Psoas muscle (tissue), 8 donors: ENCODE measurements at places on chromosomes 3 and 15.

DNA sequence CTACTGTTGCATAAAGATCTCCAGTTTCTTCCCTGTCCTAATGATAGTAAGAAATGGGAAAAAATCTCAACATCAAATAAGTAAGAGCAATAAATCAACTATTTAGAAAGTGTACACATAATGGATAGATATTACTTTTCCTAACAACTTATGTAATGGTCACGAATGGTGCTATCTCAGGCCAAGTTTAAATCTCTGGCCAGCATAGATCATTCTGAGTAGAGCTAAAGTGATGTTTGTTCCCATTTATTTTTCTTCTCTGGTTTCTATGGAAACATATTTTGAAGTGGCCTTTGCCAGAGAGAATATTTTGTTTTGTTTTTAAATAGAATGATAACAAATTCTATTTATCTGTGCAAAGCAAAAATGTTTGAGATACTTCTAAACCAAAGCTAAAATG is 249.7 kb upstream of the TTC14 start:
- no peak for DNase-seq

GRCh38 chr3:20669184-20669583 is 483.2 kb upstream of the SGO1 start:
- no peak for DNase-seq

DNA sequence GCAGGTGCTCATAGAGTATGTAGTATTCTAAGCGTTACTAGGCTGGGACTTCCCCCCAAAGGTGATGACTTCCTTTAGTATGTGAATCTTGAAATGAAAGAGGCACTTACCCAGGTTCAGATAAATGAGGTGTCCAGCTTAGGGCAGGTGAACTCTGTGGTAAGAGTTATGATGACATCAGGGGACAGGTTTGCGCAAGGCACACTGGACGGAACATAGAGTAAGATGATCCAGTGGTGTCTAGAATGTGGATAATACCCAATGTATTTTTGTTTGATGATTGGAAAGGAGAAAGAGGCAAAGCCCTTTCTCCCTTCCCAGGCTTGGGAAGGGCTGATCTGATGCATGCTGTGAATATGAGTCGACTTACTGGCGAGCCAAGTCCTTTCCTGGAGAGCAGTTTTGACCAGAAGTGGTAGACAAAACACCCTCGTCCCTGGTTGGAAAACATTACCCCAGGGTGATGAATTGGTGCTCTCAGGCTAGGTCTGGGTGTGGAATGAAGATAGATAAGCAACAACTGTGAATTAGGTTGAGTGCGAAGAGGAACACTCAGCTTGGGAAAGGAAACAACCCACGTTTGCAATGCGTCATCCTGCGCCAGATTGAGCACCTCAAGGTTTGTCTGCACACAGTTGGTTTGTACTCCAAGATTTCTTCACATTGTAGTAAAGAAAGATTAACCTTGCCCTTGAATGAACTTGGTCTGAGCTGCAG is 124.2 kb downstream of the GHSR start:
- DNase-seq, result peak; percentile 59

- DNase-seq, result no peak
These were observed 217.8 kb downstream of the NR1D2 start for GRCh38 chr3:24162929-24163328.

DNA sequence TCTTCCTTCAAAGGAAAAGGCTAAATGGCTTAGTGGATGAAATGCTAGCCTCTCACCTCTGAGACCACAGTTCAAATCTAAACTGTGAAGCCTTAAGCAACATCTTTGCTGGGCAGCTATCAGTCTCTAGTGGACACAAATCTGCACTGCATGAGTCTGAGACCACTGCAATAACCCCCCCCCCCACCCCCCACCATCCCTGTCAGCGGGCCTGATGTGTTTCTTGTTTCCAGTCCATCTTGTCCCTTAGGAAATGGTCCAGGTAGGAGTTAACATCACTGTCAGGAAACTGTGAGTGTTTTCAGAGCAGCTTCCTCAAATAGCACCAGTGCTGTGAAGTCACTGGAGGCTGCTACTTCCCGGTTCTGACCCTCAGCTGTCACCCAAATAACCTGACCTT is 140.6 kb upstream of the TMCO5A start:
- DNase-seq, result no peak

DNA sequence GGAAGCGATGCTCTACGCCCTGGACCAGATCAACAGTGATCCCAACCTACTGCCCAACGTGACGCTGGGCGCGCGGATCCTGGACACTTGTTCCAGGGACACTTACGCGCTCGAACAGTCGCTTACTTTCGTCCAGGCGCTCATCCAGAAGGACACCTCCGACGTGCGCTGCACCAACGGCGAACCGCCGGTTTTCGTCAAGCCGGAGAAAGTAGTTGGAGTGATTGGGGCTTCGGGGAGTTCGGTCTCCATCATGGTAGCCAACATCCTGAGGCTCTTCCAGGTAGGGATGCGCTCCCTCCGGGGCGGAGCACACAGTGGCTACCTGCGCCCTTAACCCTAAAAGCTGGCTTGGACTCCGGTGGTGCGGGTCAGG is 698 bp downstream of the GRM7 start:
- DNase-seq, result no peak

DNA sequence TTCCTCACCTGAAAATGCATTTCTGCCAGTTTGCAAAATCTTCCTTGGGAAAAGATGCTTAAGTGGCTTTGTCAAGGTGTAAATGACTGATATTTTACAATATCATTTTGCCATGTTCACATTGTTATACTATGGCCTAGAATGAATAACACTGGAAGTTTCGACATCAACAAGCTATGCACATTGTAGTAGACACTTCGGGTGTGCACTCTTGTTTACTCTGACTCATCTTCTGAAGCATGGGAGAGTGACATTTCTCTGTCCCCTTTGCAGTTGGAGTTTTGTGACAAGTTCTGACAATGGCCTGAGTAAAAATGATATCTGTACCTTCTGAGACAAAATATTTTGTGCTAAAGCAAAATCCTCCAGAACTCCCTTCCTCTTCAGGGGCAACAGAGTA is 567.0 kb upstream of the RGMA start:
- no peak for DNase-seq

GRCh38 chr3:14278265-14278798 is 99.7 kb downstream of the LSM3 start:
- no peak for DNase-seq

- no peak for DNase-seq
These were observed 280.1 kb downstream of the ERC2 start for GRCh38 chr3:56188201-56188600.

DNA sequence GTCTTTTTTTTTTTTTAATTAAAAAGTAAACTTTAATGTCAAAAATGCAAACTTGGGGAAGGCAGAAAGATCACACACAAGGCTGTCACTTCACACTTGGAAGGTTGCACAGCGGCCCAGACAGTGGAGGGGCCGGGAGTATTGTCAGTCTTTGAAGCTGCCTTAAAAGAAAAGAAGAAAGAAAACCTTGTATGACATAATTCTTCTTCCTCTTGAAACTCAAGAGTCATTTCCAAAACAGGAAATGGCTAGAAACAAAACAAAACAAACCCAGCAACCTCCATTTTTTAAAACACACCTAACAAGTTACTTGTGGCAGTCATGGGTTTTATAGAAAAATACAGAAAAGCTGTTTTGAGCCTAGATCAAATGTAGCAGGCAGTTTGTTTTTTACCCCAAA is 68.1 kb upstream of the MAGI1 start:
- DNase-seq, result no peak

DNA sequence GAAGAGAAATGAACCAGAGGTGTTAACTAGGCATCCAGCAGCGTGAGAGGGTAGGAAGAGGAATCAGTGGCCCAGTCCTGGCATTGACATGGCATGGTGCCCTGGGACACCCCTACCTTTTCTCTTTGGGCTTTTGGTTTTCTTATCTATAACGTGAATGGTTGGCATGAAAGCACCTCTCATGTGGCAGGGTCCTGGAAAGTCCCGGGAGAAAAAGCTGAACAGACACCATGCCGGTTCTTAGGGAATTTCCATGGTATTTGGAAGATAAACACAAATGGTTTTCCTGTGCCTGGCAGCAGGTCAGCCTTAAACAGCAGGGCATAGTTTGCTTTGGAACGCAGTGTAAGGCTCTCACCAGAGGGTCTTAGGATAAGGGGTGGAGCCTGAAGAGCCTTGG is 15.4 kb downstream of the ARNT2 start:
- DNase-seq, result no peak

- DNase-seq, result no peak
These were observed 118.7 kb upstream of the UMPS start for GRCh38 chr3:124611520-124611919.
